Kidney epithelial cell (primary cell): ENCODE measurements at places on chromosomes 3 and 15. TPM values are rescaled to one million over a fixed set of nuclear protein-coding genes. Genes with fewer than 3 reads are reported as not detected.

- no peak for DNase-seq
Observed at GRCh38 chr15:79136434-79137046, 46.0 kb upstream of the RASGRF1 start.

The TERC gene
- 246 and 351 TPM in 2 replicates for total RNA-seq

DNA sequence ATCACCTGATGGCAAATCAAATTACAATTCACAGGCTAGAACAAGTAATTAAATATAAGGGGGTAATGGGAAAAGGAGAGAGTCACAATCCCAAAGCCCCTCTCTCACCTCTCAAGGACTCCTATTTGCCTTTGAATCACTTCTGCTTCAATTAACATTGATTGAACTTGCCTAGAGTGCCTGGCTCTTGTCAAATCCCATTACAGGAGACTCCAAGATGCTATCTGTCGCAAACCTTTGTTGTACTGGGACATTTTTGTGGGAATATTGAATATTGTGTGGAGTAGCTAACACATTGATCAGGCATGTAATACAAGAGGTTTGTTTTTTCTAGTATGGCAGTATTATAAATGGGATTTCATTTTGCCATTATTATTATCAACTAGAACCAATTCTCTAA is 412.8 kb upstream of the AZI2 start:
- no peak for DNase-seq

DNA sequence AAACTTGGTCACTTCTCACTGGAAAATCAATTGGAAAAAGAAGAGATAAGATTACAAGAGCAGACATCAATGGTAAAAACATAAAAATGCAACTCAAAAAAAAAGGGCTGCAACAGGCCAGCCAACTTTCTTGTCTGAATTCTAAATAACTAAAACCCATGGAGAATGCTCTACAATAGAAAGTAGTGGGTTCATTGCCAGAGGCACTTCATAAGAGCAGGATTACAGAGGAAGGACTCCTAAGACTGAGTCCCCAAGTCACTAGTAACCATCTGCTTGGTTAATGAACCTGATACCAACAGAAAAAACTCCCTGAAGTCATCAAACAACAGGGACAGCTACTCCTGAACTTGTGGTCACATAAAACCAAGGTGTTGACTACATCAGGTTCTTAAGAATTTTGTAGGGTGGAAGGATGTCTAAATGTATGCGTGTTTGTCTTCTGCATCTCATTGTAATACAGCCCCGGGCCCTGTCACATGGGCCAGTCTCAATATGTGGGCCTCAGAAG is 148.6 kb downstream of the IMPG2 start:
- DNase-seq: no peak

- DNase-seq: no peak
Observed at GRCh38 chr15:91894606-91895005, 41.1 kb downstream of the SLCO3A1 start.

The P2RY1 gene
- 0.41 and 0.58 TPM in 2 replicates for total RNA-seq

GRCh38 chr3:125316246-125316645 is 58.9 kb downstream of the ZNF148 start:
- DNase-seq: no peak

The PRRT3 gene
- 2.1 and 2.3 TPM in 2 replicates for total RNA-seq

DNA sequence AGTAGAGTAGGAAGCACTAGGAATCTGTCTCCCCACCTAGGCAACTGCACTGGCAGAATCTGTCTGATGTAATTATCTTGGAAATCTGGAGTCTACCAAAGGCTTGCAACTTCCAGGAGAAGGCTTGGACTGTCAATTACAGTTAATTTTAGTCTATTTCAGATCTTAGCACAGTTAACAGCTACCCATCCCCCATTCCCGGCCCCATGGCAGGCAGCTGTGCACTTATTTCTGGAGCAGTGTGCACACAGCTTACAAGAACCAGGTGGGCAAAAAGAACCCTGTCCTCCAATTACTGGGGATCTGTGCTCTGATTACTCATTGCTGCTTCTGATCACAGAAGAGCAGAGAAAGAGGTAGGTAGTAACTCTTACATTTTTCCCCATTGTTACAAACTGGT is 12.3 kb upstream of the CDAN1 start:
- no peak for DNase-seq

DNA sequence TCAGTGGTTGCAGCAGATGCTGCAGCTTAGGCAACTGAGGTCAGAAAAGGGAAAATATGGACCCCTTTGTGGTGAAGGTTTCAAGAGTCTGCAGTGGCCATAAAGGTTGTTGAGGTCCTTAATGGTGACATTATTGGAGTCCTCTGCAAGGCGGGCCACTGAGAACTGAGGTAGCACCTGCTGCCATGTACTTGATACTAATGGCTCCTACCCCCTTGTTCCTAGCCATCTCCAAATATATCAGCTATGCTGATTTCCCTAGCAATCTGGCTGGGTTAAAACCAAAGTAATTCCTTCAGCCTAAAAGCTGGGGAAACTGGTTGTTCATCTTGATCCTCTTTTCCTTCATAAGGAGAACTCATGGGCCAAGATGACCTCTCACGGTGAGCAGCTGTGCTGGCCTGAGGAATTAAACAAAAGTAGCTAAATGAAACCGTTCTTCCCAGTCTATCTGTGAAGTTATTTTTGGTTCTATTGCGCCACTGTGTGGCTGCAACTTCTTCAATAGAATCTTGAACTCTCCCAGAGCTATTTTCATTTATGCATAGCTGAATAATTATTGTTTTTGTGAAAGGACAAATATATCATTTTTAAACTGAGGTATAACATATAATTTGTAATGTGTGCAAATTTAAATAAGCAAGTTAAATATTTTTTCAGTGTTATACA is 76.1 kb upstream of the PLSCR4 start:
- DNase-seq: peak; percentile 7

- DNase-seq: no peak
Observed at GRCh38 chr3:65583188-65583587, 455.5 kb downstream of the MAGI1 start.

DNA sequence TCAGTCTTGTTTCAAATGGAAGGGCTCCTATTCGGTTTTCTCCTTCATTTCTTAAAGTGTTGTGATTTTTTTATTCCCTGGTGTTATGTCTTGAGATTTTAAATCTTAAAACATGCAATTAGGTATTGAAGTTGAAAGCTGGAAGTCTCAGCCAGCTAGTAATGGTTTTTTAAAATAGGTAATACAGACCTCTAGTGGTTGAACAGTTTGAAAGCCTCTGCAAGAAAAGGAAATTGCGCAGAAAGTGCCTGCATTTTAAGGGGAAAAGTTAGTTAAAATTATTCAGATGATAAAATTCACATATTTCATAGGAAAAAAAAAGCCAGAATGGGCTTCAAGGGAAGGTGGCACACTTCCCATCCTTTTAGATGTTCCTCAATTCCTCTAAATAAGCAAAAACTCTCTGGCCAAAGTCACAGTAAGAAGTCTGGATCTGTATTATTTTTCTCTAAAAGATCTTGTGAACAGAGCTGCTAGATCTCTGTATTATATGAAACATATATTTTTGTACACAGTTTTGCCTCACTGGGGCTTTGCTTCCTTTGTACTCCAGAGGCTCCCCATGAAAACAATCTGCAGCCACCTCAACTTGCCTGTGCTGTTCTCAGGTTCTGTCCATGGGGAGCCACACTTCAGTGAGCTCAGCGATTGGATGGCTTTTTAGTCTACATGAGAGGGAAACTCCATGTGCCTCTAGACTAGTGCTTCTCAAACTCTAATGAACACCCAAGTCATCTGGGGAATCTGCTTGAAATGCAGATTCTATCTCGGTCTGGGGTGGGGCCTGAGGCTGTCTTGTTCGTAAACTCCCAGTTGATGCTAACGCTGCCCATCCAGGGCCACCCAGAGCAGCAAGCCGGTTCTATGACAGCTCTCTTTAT is 21.5 kb downstream of the AGTR1 start:
- no peak for DNase-seq
